Epithelial cell of proximal tubule (primary cell): ENCODE measurements at places on chromosomes 12 and 14.

DNA sequence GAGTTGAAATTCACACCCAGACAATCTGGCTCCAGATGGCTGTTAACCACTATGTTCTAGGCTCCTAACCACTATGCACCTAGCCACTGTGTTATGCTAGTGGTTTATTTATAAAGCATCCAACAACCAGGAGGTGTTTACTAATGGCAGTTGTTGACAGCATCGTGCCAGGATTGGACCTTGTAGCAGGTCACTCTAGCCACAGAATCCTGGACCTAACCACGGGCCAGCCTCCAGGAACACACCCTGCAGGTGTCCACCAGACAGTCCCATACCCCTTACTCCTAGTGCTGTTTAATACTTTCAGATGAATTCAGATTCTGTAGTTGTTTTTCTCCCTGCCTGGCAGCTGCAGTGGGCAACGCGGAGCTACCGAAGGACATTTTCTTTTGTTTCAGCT lies 109.4 kb upstream of the MYL2 start:
- no peak for DNase-seq

DNA sequence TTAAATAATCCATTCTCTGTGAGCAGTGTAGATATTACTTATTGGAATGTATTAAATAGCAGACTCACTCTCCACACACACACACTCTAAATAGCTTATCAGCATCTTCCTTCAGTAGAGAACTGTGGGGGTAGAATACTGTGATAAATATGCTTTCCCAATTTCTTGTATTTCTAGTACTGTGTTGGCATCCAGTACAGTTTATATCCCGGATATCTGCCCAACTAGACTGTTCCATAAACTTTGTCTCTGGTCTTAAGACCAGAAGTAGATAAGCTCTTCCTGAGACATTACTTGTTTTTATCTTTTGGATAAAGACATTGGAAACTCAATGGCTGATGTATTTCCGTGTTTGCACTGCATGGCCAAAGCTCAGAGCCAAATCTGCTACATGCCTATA lies 136.2 kb upstream of the PDZRN4 start:
- DNase-seq, result no peak

DNA sequence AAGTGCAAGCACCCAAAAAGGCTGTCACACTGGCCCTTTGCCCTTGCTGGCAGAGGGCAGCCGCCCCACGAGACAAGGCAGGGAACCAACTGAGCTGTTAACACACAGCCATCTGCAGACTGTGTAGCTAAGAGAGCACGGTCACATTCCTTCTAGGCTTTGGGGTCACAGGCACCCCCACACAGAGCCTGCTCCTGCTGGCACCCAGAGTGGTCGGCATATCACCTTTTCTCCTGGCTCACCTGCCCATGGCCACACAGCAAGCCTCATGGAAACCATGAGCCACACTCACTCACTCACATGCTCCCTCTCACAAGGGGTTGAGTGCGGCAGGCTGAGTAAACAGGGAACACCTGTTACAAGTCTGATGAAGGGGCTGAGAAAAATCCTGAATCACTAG lies 214.5 kb downstream of the PCNX1 start:
- no peak for DNase-seq

- no peak for DNase-seq
Observed at GRCh38 chr12:77785211-77785610, 45.5 kb upstream of the NAV3 start.

- no peak for DNase-seq
Observed at GRCh38 chr14:95227279-95227860, 70.0 kb upstream of the DICER1 start.

DNA sequence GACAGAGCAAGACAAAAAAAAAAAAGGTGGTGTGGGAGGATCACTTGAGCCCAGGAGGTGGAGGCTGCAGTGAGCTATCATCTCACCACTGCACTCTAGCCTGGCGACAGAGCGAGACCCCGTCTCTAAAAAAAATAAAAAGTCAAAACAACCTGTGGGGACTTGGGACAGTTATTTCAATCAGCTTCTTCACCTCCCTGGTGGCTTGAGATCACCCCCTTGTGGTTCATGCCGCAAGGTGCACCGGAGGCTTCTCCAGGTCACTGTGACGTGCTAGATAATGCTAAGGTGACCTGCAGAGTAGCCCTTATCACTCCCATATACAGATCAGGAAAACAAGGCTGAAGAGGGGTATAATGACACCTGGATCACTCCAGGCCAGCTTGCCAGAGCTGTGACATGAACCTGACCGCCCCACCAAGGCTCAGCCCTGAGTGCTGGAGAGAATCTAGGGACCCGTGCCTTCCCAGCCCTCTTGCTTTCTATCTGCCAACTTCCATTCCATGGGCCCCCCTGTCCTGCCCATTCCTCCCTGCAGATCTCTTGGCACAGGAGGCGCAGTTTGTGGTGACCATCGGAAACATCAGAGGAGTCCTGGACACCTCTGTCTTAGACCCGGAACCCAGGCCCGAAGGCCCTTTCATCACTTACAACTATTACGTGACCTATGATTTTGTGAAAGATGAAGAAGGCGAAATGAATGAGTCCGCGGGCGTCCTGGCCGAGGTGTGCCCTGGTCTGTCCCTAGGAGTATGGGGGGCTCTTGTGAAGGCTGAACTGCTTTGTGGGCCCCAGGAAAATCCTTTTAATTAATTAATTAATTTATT lies 8.1 kb downstream of the LRRC43 start:
- no peak for DNase-seq

- DNase-seq, result no peak
Observed at GRCh38 chr14:82837611-82838140, 1304.0 kb upstream of the SEL1L start.
